H7 (cell line): ENCODE measurements at places on chromosomes 3 and 15. TPM values are rescaled to one million over a fixed set of nuclear protein-coding genes. Genes with fewer than 3 reads are reported as not detected.

GRCh38 chr3:189582179-189582578, 49.0 kb upstream of the TP63 start:
- DNase-seq = no peak

GRCh38 chr15:39416258-39416657, 164.6 kb upstream of the THBS1 start:
- DNase-seq = no peak

DNA sequence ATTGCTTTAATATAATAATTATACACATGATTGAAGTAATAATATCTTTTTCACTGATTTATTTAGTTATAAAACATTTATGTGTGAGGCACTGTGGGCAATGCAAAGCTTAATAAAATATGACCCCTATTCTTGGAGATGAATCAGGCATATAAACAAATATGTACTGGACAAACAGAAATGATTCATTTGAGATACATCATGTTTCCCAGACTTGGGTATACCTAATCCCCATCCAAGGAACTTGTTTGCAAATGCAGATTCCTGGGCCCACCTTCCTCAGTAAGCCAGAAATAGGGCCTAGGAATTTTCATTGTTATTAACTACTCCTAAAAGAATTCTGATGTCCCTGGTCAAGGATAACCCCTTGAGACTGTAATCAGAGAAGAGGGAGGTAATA, 184.2 kb downstream of the CHL1 start:
- DNase-seq = no peak

DNA sequence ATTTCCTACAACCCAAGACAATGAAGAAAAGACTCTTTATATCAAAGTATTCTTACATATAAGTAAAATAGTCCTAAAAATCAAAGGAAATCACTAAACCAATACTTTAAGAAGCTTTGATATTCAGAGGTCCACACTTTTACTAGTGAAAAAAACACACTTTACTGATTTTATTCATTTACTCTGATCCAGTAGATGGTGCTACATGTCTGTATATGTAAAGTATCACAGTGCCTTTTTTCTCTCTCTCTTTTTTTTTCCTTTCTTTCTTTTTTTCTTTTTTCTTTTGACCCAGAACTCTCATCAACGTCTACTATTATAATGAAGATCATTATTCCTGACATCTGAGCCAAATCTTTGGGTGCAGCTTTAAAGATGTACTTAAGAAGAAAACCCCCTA, 10.8 kb upstream of the CCDC39 start:
- DNase-seq = no peak

DNA sequence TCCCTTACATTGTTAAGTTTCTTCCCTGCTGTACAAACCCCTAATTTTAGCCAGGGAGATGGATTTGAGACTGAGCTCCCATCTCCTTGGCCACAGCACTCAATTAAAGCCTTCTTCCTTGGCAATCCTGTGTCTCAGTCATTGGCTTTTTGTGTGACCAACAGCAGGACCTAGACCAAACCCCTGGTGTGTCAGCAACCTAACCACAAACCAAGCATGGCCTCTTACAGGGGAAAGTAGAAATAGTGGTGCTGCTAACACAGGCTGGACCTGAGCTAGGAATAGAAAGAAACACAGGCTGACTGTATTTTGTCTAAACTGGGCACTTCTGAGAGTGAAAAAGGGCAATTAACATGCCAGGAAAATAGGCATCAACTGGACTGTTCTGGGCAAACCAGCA, 37.9 kb downstream of the PPCDC start:
- peak; percentile 1 for DNase-seq

- no peak for DNase-seq
These were observed 224.9 kb upstream of the ZNF717 start for GRCh38 chr3:76010252-76010651.

- DNase-seq = no peak
These were observed 20.2 kb downstream of the LRIG1 start for GRCh38 chr3:66480666-66481065.

DNA sequence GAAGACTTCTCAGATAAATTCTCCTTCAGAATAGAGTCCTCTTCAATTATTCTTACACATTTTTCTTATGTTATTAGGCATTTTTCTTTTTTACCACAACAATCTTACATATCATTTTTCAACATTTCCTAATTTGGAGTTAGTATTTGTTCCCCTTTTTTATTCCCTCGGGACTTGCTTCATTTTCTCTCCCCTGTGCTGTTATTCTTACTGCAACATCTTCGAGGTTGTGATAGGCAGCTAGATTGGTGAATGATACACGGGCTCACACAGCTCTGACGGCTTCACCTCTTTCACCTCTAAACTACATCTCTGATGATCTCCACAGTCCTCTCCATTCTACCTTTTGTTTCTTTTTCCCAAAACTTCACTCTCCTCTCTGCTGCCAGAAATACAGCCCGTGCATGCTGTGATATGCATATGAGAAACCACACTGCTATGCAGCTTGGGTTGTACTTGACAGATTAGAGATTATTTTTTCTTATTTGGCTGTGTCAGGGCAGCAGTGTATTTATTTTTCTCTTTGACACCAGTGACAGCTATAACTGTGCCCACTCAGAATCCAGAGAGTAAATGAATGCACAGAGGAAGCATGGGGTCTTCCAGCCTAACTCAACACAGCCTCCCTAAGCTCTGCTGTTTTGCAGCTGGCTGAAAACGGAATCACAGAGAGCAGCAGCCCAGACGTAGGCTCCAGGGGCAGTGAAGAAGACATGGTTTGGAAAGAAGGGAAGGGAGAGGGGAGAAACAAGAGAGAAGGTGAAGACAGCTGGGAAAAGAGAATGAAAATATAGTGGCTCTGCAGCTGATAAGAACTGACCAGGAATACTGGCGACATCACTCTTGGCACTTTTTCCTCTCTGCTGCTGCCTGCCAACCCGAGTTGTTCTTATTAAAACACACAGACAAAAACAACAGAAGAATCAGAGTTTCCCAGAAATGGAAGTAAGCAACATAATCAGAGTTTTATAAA, 61.8 kb downstream of the SLC9A9 start:
- peak; percentile 12 for DNase-seq

- peak; percentile 24 for DNase-seq
These were observed 325.3 kb downstream of the THSD4 start for GRCh38 chr15:71440489-71441110.

- no peak for DNase-seq
These were observed 55.8 kb downstream of the RSRC1 start for GRCh38 chr3:158165730-158166129.

DNA sequence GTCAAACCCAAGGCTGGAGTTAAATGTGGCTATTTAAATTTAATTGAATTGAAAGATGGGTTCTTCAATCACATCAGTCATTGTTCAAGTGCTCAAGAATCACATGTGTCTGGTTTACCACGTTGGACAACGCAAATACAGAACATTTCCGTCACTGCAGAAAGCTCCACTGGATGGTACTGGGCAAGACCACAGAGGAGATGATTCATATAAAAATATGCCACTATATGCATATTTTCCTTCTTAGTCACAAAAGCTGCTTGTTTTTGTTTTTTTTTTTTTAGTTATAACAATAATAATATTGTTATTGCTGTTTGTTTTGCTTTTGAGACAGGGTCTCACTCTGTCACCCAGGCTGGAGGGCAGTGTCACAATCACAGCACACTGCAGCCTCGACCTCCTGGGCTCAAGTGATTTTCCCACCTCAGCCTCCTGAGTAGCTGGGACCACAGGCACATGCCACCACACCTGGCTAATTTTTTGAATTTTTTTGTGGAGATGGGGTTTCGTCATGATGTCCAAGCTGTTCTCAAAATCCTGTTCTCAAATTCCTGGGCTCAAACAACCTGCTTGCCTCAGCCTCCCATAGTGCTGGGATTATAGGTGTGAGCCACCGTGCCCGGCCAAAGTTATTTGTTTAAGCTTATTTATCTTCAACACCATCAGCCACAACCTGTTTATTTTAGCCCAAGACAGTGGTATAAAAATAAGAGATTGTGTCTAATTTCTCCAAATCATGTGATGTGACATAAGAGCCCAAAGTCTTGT, 19.4 kb downstream of the RTP3 start:
- no peak for DNase-seq

DNA sequence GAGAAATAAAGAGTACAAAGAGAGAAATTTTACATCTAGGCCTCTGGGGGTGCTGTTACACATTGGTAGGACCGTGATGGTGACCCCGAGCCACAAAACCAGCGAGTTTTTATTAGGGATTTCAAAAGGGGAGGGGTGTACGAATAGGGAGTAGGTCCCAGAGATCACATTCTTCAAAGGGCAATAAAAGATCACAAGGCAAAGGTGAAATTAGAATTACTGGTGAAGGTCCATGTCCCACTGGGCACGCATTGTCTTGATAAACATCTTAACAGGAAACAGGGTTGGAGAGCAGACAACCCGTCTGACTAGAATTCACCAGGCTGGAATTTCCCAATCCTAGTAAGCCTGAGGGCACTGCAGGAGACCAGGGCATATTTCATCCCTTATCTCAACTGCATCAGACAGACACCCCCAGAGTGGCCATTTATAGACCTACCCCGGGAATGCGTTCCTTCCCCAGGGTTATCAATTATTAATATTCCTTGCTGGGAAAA, 4.3 kb downstream of the IRAK2 start:
- DNase-seq = no peak

DNA sequence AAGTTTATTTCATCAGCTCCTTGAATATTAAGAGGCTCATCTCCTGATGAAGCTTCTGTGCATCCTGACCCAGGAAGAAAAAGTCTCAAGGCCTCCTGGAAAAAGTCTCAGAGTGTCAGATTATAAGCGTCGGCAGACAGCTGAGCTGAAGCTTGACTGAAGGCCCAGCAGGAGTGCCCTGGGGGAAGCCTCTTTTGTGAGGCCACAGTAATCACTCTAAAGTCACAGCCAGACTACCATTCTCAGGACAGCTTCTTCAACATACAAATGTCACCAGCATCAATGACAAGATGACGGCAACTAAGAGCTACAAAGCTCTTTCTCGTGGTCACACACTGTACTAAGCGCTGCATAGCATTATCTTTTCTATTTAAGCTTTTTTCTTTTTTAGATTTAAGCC, 72.7 kb upstream of the LRRN1 start:
- DNase-seq = no peak

DNA sequence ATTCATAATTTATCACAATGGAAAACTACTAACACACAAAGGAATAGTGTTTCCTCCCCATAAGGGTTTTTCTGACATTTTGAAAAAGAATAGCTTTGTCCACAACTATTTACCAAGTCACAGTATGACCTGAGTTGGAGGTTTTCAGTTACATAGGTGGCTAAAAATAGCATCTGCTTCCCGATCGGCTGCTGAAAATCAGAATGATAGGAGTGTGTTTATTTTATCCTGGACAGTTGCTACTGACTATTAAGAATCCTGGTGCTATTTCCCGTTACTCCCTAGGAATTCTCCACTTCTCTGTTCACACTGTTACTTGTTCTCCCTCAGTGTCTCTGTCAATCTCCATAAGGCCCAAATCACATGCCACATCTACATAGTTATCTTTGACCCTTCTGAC, 353.9 kb upstream of the RARB start:
- no peak for DNase-seq

- DNase-seq = no peak
These were observed 3.5 kb downstream of the PFN2 start for GRCh38 chr3:149967086-149967685.

GRCh38 chr3:161096771-161097367, 8.3 kb downstream of the B3GALNT1 start:
- peak; percentile 62 for DNase-seq

GRCh38 chr15:68667800-68668625, 89.2 kb downstream of the CORO2B start:
- DNase-seq = no peak

DNA sequence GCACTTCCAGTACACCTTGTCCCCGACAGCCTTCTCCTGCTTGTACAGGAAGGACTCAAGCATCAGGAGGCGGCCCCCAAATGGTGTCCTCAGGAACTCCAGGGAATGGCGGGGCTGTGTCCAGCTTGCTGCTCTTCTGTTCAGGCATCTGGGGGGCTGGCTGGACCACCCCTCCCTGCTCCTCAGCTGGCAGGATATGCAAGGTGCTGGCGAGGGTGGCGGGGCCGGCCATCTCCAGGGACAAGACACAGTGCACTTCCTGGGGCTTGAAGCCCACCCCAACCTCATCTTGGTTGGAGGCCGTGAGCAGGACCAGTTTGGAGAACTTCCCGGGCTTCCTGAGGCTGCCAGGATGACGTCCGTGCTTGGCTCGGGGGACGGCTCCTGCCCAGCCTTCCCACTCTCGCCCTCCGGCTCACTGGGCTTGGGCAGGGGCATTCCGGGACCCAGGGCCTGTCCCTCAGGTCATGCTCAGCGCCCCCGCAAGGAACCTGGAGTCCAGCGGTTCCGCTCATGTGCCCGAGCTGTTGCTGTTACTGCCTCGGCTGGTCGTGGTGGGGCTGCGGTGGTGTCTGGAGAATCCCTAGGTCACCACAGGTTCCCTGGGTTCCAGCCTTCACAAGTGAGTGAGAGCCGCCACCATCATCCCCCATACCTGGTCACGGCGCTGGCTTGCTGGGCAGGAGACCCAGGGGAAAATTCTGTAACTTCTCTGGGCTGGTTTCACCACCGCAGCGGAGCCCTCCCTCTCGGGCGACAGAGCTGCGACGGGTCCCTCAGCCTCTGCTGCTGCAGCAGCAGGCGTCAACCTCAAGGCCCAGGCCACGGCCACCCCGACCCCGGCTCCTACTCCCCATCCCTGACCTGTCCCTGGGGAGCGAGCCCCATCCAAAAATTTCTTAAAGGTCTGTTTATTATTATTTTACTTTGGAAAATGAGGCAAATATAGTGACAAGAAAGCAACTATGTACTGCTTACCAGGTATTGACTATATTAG, 82.8 kb upstream of the FXR1 start:
- DNase-seq = peak; percentile 18

- DNase-seq = no peak
These were observed 451 bp downstream of the CCR5AS start for GRCh38 chr3:46406443-46406787.

GRCh38 chr15:39247574-39247973, 333.3 kb upstream of the THBS1 start:
- no peak for DNase-seq

TTLL13 gene
- 0.07 and 0.14 TPM in 2 replicates for total RNA-seq

PCCB gene
- total RNA-seq = 98.0 and 117 TPM in 2 replicates

BFSP2 gene
- not detected in 2 replicates for total RNA-seq

CDHR4 gene
- total RNA-seq = not detected in 2 replicates

MORC1 gene
- not detected in 2 replicates for total RNA-seq

CHL1 gene
- total RNA-seq = 0.28 TPM in 1 of 2 replicates, not detected in the other
